ENCODE measurements at places on chromosomes 7 and 10. TPM values are rescaled to one million over a fixed set of nuclear protein-coding genes. Genes with fewer than 3 reads are reported as not detected.

Gene SPDYE1
- total RNA-seq, result not detected

Gene CDC123
- total RNA-seq, result 174 TPM

Gene NME8
- total RNA-seq, result not detected

Gene PTPRZ1
- total RNA-seq, result not detected

Gene CALN1
- not detected for total RNA-seq

Gene SNX10
- 0.13 TPM for total RNA-seq

Gene CCZ1
- 39.2 TPM for total RNA-seq

Gene C7orf25
- total RNA-seq, result 6.1 TPM

Gene TMEM196
- not detected for total RNA-seq

Gene SFTPA1
- not detected for total RNA-seq

Gene INTS1
- 33.8 TPM for total RNA-seq

Gene SYT15
- 0.06 TPM for total RNA-seq

Gene OR2A12
- not detected for total RNA-seq

Gene CRCP
- total RNA-seq, result 29.4 TPM

Gene NXPH1
- not detected for total RNA-seq

Gene AKR1B15
- total RNA-seq, result not detected

Gene IFIT1
- total RNA-seq, result 12.7 TPM

Gene GIMAP4
- total RNA-seq, result 0.13 TPM

Gene AMPH
- total RNA-seq, result 0.26 TPM

Gene CABCOCO1
- total RNA-seq, result 8.5 TPM

Gene ZNF804B
- not detected for total RNA-seq

Gene SFRP4
- total RNA-seq, result 35.0 TPM

Gene SPAG6
- total RNA-seq, result not detected

Gene GSTO2
- total RNA-seq, result 3.4 TPM

Gene OPN1SW
- not detected for total RNA-seq

Gene LRRTM3
- not detected for total RNA-seq

Gene SGCE
- total RNA-seq, result 90.5 TPM

Gene FGFR2
- 0.06 TPM for total RNA-seq

Gene PDZD7
- 3.4 TPM for total RNA-seq

Gene MSMB
- total RNA-seq, result not detected

Gene ZNF282
- total RNA-seq, result 18.7 TPM

Gene SLC29A4
- total RNA-seq, result 0.40 TPM

Gene SYPL1
- 41.9 TPM for total RNA-seq

Gene VAX1
- total RNA-seq, result not detected

Gene ABLIM1
- 5.8 TPM for total RNA-seq

Gene IRF5
- total RNA-seq, result not detected

Gene CLCN1
- total RNA-seq, result not detected
